ENCODE measurements at places on chromosomes 16 and 17.
A peak's percentile ranks its signal among the peaks of the same experiment; 100 is the strongest.

DNA sequence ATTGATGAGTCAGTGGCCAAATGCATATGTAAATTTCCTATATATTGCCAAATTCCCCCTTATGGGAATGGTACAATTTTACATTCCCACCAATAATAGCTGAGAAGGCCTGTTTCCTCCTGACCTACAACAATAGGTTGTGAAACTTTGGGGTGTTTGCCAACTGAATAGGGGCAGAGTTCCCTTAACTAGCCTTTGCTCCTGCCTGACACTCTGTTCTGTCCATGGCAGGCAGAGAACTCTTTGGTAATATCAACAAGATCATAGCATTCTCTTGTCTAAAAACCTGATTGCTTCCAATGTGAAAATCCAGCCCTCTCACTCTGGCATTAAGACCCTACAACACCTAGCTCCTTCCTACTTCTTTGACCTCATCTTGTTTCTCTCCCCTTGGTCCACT is 149.7 kb downstream of the HAPSTR1 start:
- no peak for DNase-seq

- no peak for DNase-seq
These were observed 66.2 kb upstream of the CREBBP start for GRCh38 chr16:3946604-3947180.

- DNase-seq, result no peak
These were observed at the start of gene EVI2B for GRCh38 chr17:31313982-31314781. EVI2B (minus strand) TSS chr17:31314054; CDS start chr17:31305609, 8,445 bp downstream.

- DNase-seq, result peak; percentile 98
These were observed 1.9 kb upstream of the PRPSAP2 start for GRCh38 chr17:18855831-18856569.

DNA sequence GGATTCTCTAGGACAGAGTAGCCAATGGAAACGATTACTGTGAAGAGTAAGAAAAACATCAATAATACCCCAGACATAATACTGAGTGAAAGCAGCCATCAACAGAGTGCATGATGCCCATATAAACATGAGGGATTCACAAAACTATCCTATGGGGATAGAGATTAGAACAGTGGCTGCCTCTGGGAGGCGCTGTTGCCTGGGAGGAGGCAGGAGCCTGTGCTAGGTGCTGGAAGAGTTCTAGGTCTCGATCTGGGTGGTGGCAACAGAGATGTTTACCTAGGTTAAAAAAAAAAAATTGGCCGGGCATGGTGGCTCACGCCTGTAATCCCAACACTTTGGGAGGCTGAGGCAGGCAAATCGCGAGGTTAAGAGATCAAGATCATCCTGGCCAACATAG is 7.9 kb downstream of the FA2H start:
- peak; percentile 70 for DNase-seq
